Skeletal muscle tissue (tissue), 5 donors: ENCODE measurements at places on chromosomes 2 and 18. TPM values are rescaled to one million over a fixed set of nuclear protein-coding genes. Genes with fewer than 3 reads are reported as not detected.

Gene PFN4
- total RNA-seq: not detected

Gene TMEM169
- 1.6 TPM for total RNA-seq

Gene UGT1A3
- not detected for total RNA-seq

Gene PCARE
- total RNA-seq: under 0.01 TPM

Gene TUBA4B
- total RNA-seq: not detected

Gene SERPINB13
- total RNA-seq: not detected

Gene GPR155
- total RNA-seq: 3.1 TPM

Gene MEIS1
- total RNA-seq: 13.6 TPM

Gene FKBP1B
- 1.6 TPM for total RNA-seq

Gene C2orf72
- total RNA-seq: 1.0 TPM

Gene RSAD2
- total RNA-seq: 6.8 TPM
